ENCODE measurements at places on chromosomes 1 and 21.

GRCh38 chr1:182368903-182369302 lies 22.7 kb downstream of the GLUL start:
- DNase-seq: no peak

DNA sequence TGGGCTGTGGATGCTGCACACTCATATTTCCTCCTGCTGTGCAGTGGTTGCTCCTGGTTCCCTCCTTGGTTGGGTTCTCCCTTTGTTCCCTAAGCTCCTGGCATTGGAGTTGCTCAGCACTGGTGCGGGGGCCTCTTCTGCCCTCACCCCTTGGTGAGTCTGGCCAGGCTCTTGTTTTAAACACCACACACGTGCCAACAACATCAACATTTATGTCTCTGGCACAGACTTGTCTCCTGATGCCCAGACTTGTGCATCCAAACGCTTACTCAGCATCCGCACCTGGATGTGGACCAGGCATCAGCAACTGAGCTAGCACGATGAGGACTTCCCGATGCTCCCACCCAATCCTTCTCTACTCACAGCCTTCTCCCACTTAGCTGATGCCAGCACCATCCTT lies 627.6 kb downstream of the NPHP4 start:
- DNase-seq: no peak

DNA sequence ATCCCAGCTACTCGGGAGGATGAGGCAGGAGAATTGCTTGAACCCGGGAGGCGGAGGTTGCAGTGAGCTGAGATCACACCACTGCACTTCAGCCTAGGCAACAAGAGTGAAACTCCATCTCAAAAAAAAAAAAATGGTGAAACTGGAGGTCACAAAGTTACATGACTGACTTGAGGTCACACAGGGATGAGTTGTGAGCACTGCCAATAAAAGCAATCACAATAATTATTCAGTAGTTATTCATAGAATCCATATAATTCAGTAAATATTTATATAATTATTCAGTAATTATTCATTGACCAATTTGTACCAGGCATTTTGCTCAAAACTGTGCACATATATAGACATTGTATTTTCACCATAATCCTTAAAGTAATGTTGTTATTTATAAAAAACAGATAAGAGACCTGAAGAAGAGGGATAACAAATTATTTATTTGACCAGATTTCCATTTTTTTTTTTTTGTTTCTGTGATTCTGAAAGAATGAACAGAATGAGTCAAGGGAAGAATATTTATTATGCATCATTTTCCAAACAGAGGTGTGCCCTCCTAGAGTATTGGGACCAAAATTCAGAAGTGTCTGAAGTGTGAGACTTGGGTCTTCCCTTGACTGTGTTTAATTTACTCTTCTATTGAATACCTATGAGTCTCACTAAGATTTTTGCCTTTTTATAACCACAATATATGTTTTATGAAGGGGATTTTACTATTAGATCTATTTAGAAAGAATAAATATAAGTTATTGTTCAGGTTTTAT lies 43.0 kb downstream of the PRKAB2 start:
- no peak for DNase-seq

GRCh38 chr1:111559736-111560279 lies 56.4 kb upstream of the ADORA3 start:
- no peak for DNase-seq

DNA sequence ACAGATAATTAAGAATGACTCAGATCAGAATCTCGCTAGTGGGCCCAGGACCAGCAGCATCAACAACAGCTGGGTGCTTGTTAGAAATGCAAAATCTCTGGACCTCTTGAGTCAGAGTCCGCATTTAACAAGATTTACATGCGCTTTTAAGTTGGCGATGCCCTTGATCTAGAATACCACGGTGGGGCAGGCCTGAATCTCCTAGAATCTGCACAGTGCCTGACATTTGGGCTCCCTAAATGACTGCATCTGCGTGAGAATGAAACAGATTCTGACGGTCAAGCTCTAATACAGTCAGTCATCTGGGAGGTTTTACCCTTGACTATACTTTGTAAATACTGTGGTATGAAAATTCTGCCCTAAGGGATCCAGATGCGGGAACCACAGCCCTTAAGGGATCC lies 17.2 kb upstream of the RAB29 start:
- DNase-seq: no peak

DNA sequence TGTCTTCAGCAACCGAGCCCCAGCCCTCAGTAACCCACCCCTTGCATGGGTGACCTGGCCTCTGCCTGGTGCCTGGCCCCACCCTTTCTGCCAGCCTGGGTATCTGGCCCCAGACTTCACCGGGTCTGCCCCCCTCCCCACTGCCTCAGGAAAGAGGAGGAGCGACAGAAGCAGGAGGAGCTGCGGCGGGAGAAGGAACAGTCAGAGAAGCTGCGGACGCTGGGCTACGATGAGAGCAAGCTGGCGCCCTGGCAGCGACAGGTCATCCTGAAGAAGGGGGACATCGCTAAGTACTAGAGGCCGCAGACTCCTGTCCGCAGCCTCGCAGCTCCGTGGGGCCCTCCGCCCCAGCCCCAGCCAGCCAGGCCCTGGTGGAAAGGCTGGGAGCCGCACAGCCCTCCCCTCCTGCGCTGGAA lies 6.1 kb downstream of the TNFRSF25 start:
- DNase-seq: no peak

GRCh38 chr1:23772049-23772853 lies 6.0 kb upstream of the PITHD1 start:
- peak; percentile 93 for DNase-seq

DNA sequence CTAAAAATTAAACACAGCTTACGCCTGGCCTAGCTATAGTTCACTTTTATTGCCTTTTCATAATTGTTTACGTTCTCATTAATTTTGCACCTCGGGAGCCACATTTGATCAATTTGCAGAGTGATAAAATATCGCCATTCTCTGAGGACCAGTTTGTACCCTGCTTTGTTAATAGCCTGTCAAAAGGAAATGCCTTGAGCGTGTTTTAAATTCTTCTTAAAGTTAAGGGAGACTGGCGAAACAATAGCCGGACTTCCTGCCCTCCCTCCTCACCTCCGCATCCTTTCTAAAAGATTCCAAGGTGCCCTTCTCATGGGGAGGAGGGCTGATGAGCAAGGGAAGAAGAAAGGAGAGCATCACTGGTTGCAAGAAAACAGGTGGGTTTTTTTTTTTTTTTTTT lies 271.6 kb downstream of the KCNJ6 start:
- no peak for DNase-seq

Data from islet precursor cell (in vitro differentiated cells).